Hematopoietic multipotent progenitor cell treated with erythropoietin and hydrocortisone succinate and interleukin-3 and kit ligand, for 15 days (in vitro differentiated cells): ENCODE measurements at places on chromosomes 12 and 14.

DNA sequence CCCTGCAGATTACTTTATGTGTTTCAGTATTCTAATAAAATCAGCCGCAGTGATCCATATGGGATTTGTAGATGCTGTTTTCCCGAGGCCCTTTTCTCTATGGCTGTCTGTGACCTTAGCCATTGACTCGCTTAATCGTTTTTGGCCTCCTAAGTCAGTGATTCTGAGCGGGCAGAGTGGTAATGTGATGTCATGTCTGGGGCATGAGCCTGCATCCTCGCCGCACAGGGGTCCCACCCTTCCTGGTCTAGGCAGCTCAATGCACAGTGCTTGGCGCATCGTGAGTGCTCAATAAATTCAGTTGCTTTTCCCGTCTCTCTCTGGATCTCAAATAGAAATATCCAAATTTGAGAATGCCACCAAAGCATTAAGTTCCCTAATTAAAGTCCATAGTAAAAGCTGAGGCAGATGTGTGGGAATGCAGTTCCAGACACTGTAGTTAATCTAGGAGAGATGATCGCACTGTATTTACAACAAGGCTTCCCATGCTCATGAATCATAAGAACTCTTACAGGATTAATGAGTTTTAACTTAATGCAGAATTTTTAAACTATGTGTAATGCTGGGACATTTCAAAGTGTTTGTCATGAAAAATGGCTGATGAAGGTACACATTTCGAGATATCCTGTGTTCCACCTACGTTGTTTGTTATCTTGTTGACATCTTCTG, 29.3 kb downstream of the HMGA2 start:
- DNase-seq, result no peak

GRCh38 chr12:4856596-4856995, 53.1 kb upstream of the KCNA1 start:
- DNase-seq, result no peak

- DNase-seq, result no peak
Measured at GRCh38 chr14:61153431-61153830, 127.7 kb downstream of the TMEM30B start.

- DNase-seq, result no peak
Measured at GRCh38 chr12:111249018-111249370, 119.9 kb downstream of the PHETA1 start.

- DNase-seq, result no peak
Measured at GRCh38 chr14:65231286-65231980, 129.1 kb upstream of the MAX start.

GRCh38 chr12:1791104-1791841, 29.1 kb upstream of the LRTM2 start:
- peak; percentile 82 for DNase-seq

- no peak for DNase-seq
Measured at GRCh38 chr14:29301571-29301970, 535.0 kb downstream of the FOXG1 start.

DNA sequence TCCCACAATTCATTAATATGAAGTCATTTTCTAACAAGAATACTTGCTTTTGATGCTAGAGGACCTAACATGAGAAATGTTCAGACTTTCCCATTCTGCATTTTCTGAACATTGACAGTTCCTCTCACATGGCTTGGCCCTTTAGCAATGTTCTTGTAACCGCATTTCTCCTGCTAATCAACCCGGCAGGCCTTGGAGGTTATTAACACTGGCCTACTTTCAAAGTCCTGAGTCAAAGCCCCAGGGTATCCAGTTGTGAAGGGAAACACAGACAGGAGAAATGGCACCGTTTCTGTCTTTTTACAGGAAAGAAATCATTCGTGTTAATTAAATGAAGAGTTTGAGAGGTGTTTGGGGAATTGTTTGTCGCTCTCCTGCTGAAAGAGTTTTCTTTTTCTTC, 446.5 kb upstream of the MIS18BP1 start:
- DNase-seq, result no peak

GRCh38 chr14:91866061-91866460, 1.3 kb downstream of the TC2N start:
- no peak for DNase-seq

GRCh38 chr14:89308232-89308959, 108.6 kb downstream of the FOXN3 start:
- DNase-seq, result no peak

DNA sequence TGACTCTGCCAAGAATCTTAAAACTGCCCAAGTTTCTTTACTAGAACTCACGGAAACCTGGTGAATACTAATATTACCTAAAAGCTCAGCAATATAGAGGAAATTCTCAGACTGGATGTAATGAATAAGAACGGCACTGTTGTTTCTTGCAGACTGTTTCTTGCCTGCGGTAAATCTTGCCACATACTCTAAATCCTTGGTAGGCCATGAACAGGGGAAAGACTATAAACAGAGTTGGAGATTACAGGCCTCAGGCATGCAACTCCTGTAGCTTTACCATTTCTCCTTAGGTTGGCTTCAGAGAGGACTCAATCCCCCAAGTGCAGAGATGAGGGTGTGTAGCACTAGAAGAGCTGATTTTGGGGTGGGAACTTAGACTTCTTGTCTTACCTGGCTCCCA, 1.1 kb downstream of the ALDH6A1 start:
- no peak for DNase-seq

GRCh38 chr14:64973026-64973442, 898 bp upstream of the RAB15 start:
- DNase-seq, result no peak

- DNase-seq, result no peak
Measured at GRCh38 chr14:71324767-71325272, 417.6 kb downstream of the PCNX1 start.

DNA sequence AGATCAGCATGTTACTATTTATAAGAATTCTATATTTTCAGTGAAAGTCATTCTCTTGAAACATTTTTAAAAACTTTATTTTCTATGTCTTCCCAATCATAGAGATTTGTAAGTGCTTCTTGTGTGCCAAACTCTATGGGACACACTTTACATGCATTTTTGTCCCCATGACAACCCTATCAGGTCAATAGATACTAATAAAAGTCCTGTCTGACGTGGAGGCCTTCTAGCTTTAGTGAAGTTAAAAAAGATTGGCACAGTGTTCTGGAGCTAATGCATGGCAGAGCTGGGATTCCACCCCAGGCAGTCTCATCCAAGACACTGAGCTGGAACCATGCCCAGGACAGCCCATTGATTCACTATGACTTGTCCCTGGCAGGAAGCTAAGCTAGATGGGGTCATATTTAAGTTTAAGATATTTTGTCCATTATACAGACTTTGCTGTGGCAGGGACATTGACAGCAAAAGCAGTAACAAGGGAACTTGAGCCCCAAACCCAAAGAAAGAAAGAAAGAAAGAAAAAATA, 28.1 kb downstream of the TTC6 start:
- DNase-seq, result no peak
